ENCODE measurements at places on chromosomes 12 and 14.

DNA sequence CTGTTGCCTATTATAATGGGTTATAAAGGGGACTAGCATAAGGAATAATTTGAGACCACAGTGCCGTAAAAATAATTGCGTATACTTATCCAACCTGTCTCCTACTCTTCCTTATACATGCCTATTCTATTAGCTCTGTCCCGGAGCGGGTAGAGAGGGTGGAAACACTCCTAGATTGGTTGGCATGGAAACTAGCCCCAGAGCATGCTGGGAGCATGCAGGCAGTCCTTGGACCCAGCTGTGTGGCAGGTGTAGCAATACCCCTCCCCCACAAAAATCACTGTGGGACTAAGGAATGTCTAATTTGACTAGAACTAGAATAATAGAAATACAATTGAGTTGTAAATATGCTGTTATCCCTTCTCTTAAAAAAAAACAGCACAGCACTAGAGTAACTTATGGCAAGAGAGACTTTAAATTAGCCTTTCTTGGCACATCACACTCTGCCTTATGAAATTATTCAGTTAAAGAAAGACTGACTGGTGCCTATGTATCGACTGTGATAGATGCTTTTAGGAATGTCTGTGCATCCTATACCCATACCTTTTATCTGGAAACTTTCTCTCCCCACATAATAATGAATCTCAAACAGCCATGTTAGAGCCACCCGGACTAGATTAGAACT is 244.0 kb upstream of the DAAM1 start:
- DNase-seq: no peak

DNA sequence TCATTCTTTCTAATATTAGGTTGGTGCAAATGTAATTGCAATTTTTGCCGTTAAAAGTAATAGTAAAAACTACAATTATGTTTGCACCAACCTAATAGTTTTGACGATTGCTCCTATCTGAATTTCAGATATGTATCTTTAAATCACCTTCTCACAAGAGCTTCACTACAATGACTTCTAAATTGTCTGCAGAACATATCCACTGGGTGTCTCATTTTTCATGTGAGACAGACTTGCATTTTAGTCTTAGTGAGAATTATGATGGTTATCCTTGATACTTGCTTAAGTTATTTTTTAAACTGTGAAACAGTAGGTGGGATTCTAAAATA is 84.6 kb downstream of the ITPR2 start:
- DNase-seq: no peak

DNA sequence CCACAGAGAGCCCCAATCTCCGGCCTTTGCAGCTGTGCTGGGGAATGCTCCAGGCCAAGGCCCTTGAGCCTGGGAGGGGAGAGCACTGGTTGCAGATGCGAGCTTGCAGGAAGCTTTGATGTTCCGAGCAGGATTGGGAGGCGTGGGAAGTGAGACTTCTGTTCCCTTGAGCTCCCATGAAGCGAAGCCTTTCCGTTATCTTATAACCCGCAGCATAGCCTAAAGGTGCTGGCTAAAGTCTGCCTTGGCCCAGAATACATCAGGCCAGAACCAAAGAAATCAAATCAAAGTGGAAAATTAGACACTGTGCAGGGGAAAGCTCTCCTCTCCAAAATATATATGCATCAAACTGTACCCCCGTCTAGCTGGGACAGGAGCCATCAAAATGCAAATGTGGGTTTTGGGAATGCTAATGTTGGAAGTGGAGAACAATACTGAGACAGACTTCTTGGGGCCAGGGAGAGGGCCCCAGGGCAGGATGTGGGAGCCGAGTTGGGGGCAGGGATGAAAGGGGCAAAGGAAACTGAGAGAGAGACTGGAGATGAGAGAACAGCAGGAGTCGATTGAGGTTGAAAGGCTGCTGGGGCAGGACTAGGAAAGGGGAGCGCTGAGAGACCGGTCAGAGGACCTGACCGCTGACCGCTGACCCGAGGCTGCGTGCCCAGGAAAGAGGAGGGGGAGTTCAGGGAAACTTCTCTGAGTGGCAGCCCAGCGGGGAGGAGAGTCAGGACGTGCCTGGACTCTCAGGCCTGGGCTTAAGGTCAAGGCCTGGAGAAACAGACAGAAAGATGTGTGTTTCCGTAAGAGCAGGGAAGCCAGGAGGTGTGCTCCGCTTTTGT is 152.2 kb upstream of the PARP11 start:
- no peak for DNase-seq

- no peak for DNase-seq
Measured at GRCh38 chr12:121786440-121786825, 7.1 kb downstream of the RHOF start.

- DNase-seq: no peak
Measured at GRCh38 chr12:76720068-76720467, 43.8 kb upstream of the ZDHHC17 start.

DNA sequence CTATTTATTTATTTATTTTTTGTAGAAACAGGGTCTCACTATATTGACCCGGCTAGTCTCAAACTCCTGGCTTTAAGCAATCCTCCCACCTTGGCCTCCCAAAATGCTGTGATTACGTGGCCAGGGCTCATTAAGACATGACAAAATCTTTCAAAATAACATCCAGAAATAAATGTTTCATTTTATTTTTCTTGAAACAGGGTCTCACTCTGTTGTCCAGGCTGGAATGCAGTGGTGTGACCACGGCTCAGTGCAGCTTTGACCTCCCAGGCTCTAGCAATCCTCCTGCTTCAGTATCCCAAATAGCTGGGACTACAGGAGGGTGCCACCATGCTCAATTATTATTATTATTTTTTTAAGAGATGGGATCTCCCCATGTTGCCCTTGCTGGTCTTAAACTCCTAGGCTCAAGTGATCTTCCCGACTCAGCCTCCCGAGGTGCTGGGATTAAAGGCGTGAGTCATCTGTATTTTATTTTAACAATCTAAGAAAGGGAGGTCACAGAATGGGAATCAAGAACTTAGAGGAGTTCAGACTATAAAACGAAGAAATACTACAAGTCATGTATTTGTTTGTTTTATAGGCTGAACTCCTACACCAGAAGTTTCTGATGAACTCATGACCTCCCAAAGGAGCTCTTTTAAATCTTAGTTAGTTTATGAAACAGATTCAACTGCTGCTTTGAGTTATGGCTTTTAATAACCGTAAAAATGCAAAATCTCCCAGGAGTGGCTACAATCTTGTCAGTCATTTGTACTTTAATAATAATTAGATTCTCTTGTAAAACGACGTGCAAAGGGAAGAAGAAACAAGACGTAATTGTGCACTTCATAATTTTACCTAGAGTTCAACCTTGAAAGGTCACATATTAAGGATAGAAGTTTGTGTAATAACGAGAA is 2.1 kb upstream of the TMEM263 start:
- no peak for DNase-seq

GRCh38 chr12:63911341-63911740 is 66.8 kb downstream of the SRGAP1 start:
- no peak for DNase-seq

DNA sequence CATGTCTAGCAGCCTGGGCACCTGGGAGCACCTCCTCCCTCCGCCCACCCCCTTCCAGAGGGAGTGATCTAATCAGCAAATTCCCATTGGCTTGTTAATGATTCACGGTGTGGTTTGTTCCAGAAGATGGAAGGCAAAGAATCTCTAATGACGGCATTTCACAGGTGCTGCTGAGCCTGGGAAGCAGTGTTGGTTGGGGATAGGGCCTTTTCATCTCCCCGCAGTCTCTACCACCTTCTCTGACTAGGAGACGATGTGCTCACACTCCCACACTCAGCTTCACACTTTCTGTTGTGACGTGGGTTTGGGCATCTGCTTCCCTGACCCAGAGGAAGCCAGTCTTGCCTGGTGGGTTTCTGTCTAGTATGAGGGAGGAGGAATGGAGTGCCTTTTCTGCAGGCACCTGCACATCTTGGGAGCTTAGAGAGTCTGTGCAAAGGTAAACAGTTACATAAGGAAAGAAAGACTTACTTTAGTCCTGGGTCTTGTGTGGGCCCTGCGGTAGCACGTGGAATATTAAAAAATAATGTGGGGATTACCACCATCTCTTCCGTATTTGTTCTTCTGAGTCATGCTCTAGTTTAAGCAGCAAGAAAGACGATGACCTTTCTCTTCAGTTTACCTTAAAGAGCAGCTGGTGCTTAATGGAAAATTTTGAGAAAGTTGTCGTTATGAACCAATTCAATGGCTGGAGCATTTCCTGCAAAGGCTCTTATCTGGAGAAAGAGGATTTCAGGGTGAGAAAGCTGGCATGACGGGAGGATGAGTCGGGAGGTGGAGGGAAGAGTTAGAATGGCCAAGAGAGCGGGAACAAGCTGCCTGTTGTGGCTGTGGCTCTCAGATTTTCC is 70.6 kb upstream of the ARHGAP5 start:
- no peak for DNase-seq

- no peak for DNase-seq
Measured at GRCh38 chr14:28975084-28975483, 208.5 kb downstream of the FOXG1 start.

DNA sequence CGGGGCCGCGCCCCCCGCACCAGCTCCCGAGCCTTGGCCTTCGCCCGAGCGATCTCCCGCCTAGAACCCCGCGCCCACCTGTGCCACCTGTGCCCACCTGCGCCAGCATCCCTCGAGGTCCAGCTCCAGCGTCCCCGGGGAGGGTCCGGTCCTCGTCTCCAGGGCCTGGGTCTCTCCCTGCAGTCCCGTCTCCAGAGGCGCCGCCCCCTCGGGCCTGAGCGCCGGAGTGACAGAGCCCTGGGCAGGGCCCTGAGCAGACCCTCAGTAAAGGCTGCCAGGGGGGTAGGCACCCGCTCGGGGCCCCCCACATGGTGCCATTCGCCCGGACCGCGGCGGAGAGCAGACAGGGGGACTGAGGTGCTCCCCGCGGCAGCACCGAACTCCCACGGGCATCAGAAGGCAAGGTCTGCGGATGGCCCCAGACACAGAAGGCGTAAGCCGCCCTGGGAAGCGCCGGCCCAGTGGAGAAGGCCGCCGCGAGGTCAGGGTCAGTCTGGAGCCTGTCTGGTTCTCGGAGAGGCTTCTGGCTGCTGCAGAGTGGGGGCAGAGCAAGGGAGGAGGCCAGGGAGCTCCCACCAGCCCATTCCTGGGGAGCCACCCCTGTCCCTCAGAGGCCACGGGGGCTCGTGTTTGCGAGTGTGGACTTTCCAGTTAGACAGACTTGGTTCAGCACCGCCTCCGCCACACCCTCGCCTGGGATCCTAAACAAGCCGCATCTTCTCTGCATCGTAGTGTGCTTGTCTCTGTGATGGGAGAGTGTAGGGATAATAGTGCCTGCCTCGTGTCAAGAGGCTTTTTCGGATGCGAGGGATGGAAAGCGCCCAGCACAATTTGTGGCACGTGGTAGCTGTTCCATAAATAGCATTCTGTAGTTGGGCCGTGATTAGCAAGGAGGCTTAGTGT is 1.1 kb upstream of the PPP1R13B start:
- no peak for DNase-seq

DNA sequence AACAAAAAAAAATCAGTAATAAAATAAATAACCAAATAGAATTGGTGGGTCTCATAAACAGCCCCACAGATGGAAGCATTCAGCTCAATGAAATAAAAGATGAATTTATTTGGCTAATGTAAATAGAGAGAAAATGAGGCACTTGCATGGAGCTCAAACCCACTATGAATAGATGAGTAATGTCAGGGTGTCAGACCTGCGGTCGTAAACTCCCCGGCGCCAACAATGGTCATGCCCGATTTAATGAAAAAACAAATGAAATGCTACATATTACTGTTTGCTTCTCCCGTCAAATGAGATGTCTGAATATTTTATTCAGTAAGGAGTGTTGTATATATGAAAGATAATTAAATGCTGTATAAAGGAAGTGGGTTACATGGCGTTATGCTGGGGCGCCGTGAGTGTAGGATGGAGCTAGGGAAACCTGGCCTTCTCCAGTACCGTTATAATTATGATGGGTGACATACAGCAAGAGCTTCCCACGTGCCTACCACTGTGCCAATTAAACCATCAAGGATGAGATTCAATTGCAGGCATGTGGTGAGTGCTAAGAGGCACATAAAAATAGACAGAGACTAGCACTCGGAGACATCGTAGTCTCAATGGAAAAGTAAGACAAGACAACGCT is 648.1 kb downstream of the BCL11B start:
- no peak for DNase-seq

- DNase-seq: no peak
Measured at GRCh38 chr14:93201155-93201704, 5.6 kb downstream of the GON7 start.

DNA sequence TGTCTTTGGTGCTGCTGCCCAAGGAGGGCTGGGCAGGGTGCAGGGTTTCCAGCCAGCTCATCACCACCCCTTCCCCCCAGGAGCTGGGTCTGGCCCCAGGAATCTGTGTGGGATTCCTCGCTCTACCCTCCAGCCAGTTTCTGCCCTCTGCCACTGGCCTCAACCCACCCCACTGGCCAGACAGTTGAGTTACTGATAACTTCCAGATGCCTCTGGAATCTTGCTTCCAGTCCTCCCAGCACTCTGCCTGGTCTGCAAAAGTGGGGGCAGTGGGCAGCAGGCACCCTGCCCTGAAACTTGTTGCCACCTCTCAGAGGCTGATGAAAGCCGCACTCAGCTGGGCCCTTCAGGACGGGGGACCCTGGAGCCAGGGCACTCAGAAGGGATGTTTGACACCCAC is 20.1 kb upstream of the TBX3 start:
- DNase-seq: no peak

DNA sequence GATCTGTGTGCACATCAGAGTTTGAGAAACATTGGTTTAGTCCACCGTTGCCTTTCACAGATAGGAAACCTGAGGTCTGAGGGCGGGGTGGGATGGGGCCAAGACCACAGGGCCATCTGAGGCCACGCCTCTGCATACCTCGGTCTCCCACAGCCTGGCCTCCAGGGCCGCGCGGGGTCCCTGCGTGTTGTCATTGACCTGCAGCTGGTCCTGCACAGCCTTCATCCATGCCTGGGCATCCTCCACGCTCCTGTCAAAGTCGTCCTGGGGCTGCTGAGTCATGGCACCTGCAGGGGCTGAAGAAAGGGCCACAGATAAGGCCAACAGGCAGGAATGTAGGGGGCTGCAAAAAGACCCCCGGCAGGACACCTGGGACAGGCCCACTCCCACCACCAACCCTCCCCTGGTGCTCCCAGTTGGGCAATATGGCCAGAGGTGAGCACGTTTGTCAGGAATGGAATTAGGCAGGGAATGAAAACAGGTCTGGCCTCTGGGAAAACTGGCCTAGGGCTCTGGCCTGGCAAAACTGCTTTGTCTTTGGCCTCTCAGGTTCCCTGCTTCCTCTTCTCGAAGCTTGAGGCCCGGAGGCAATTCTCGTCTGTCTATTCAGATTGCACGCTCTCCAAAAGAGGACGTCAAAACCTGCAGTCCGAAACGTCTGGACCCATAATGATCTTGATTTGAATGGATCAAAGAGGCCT is 40.8 kb downstream of the SYNE3 start:
- DNase-seq: no peak

DNA sequence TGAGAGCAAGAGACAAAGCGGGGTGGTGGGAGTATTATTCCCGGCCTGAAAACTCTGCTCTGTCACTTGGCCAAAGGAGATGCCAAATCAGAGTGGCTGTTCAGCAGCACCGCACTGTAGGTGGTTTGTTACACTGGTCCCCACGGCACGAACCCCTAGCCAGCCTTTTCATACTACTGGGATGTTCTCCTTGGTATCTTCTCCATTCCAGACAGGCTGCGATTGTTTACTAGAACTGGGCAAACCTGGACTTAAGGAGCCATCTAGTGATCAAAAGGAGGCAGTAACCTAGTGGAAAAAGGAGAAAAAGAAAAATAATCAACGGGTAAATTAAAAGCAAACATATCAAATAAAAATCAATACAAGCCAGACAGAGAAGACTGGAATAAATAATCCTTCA is 58.9 kb upstream of the TMTC2 start:
- DNase-seq: no peak
